Stimulated activated CD4-positive, alpha-beta T cell treated with anti-CD3 and anti-CD28 coated beads, Interleukin-12 subunit alpha, Interleukin-12 subunit beta, amount 100 ng/mL, for 4 hours (primary cell): ENCODE measurements at places on chromosomes 3 and 15.
A peak's percentile ranks its signal among the peaks of the same experiment; 100 is the strongest.

DNA sequence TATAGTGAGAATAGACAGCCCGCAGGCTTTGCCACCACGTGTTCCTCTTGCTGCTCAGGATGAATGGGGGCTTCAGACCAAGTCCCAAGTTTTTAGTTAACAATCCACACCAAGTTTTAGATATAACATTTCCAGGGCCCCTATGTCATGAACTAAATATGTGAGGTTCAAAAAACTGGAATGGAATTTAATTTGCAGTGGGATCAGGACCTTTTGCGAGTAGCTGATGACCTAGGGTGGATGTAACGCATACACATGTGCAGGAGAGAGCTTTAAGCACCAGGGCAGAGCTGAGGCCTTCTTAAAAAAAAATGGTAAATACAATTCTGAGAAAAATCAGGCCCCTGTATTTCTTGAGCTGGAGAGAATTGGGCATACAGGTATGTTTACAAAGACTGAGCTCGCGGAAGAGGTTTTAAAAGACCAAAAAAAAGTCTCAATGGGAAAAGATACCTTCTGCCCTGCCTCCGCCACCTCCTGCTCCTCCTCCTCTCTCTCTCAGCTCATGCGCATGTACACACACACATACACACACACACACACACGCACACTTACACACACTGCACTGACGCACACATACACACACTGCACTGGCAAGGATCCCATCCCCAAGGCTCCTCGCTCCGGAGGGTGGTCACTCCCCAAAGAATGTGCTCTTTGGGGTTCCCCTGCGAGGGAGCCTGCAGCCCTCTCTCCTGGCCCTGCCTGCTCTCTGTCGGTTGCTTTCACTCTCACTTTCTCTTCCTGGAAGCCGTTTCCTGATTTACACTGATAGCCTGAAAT, 48.2 kb upstream of the IGF1R start:
- peak; percentile 13 for DNase-seq

DNA sequence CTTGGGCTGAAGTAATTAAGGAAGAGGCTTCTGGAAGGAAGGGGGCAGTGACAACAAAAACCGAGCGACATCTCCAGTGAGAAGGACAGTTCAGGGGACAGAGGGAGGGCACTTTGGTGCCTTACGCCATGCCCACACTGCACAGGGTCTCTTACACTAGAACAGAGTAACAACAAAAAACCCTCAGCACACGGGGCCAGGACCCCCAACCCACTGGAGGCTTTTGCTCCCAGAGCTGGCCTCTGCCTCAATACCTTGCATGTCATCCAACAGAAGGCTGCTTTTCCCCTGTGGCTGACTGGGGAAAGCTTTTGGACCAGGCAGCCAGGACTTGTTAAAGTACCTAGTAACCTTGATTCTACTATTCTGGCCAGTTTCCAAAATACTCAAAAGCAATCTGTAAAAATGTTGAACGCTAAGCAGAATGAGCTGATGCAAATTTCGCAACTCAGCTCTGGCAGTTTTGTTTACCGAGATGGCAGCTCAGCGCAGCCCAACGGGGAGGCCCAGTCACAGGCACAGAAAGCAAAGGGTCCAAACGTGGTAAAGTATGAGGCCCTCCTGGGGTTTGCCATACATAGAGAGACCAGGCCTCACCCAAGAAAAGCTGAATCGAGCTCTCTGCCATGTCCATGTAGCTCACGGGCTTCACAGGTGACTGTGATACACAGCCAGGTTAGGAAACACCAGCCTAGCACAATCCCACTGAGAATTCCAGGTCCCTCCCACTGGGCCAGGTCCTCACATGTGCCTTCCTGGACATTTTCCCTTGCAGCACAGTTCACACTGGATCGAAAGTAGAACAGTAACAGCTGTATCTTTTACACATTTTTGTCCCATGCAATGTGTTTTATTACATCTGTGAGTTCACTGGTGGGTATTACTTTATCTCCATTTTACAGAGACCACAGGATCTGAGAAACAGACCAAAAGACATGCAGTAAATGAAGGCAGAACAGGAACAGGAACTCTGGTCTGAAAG, 6.0 kb downstream of the CHCHD4 start:
- DNase-seq = no peak

GRCh38 chr3:127462111-127462655, 128.3 kb downstream of the TPRA1 start:
- DNase-seq = no peak

- DNase-seq = no peak
Measured at GRCh38 chr15:56814429-56814828, 81.1 kb upstream of the ZNF280D start.

GRCh38 chr15:31125061-31125460, 23.5 kb upstream of the TRPM1 start:
- DNase-seq = no peak

DNA sequence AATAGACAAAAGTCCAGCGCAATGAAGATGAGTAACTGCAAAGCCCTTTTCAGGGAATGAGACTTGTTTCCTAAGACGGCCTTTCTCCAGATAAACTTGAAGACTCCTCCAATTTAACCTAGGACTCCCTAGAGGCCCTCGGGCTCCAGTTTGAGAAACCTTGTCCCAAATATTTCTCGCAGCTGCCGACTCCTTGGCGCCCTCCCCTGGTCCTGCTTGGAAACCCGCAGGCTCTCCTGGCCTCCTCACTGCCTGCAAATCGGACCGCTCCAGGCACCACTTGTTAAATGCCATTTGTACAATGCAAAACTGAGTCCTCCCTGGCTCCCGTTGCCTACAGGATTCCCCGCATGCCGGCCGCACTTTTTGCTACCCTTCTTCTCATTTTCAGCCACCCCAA, 36.8 kb downstream of the MUC4 start:
- no peak for DNase-seq
